ENCODE measurements at places on chromosomes 2 and 18.

DNA sequence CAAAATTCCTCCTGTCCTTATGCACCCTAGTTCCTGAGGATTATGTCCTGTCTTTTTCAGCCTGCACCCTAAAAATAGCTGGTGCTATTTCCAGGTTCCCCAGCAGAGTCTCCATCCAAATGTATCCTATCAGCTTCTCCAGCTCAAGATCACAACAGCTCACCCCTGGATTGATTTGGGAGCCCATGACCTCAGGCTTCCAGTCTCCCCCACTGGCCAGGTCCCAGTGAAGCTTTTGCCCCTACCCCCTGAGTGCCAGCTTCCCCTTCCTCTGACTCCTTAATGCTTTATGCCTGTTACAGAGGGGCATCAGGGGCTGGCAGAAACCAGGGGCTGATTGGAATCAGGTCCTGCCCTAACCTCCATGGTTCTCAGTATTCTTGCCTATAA, 76.9 kb upstream of the DAPL1 start:
- no peak for DNase-seq

GRCh38 chr18:70132999-70133398, 72.5 kb downstream of the RTTN start:
- DNase-seq, result peak; percentile 89

GRCh38 chr18:9058406-9058805, 44.1 kb upstream of the NDUFV2 start:
- peak; percentile 9 for DNase-seq

- no peak for DNase-seq
These were observed 60.6 kb downstream of the CCDC93 start for GRCh38 chr2:117953231-117953630.

DNA sequence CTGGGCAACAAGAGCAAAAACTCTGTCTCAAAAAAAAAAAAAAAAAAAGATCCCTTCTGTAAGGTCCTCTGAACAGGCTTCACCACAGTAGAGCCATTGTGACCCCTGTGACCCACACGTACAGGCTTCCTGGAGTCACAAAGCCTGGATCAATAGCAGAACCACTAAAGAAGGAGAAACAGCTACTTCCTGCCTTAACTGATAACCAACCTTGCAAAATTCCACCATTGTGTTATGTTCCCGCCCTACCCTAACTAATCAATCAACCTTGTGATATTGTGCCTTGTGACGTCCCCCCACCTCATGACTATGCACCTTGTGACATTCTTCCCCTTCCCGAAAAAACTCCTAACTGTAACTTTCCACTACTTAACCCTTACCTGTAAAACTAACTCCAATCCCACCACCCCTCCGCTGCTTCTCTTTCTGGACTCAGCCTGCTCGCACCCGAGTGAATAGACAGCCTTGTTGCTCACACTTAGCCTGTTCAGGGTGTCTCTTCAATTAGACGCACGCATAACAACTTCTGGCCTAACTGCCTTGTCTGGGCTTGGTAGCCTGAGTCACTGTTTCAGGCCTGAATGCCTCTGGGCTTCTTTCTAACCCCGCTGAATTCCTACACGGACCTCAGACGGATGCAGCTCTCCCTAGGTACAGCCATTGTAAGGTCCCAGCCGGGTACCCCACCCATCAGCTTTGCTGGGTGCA, 13.9 kb downstream of the SCYGR8 start:
- DNase-seq, result no peak

GRCh38 chr2:16747257-16747656, 81.6 kb upstream of the CYRIA start:
- no peak for DNase-seq

DNA sequence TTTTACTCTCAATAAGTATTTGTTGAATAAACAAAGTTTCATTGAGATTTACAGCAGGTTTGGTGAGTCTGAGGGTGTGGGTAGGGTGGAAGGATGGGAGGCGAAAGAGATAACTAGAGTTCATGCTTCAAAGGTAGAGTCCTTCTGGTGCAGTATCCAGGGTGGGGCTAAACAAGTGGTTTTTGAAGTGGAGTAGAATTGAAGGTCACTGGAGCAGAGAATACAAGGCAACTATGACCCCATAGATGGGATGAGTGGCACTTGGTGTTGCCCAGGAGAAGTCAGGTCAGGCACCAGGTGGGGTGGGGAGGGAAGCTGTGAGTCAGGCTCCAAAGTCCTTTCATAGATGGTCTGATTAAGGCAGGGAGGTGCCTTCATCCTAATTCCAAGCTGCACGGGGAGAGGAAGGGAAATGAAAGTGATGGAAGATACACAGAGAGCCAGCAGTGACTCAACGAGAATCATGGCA, 6.6 kb upstream of the CAB39 start:
- DNase-seq, result no peak

GRCh38 chr2:56707218-56707617, 523.4 kb downstream of the CCDC85A start:
- DNase-seq, result no peak

GRCh38 chr18:35282353-35282752, 7.7 kb downstream of the ZSCAN30 start:
- DNase-seq, result peak; percentile 56

- no peak for DNase-seq
These were observed 30.9 kb upstream of the IL1R2 start for GRCh38 chr2:101960819-101961337.

DNA sequence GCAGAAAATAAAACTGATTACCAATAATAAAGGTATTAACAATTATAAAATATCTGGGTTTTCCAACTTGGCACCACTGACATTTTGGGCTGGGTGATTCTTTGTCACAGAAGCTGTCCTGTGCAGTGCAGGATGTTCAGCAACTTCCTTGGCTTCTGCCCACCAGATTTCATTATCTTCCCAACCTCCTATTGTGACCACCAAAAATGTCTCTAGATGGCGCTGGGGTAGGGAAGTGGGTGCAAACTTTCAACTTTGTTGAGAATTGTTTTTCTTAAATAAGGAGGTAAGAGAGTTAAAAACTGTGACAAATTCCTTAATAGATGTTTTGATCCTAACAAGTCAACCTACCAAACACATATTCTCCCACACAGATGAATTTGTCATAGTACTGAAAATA, 90.1 kb downstream of the GAREM1 start:
- DNase-seq, result no peak

GRCh38 chr2:86239745-86240144, 40.5 kb downstream of the MRPL35 start:
- no peak for DNase-seq

DNA sequence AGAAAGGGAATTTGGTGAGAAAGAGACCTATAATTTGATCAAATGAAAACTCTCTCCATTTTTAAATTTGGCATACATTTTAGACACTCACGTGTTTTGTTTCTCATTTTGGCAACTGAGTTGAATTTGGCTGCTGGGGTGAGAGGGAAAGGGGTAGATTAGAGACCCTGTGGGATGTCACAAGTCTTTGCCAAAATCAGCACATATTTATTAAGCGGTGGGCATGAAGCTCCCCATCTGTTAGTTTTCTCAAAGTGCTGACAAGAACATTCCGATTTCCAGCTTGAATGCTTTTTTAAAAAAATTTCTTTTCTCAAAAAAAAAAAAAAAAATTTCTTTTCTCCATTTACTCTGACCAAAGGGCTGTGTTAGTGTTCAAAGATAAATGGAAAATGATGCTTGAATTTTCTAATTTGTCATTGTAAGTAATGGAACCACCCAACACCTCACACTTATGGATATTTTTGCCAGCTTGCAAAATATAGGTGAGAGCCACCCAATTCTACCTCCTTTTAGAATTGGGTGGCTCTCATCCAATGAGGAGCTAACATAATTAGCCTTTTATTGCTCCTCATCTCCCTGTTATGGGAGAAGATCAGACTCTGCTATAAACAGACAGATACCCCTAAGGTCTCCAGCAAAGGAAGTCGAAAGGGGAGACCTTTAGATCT, 222.9 kb upstream of the FN1 start:
- DNase-seq, result peak; percentile 30

DNA sequence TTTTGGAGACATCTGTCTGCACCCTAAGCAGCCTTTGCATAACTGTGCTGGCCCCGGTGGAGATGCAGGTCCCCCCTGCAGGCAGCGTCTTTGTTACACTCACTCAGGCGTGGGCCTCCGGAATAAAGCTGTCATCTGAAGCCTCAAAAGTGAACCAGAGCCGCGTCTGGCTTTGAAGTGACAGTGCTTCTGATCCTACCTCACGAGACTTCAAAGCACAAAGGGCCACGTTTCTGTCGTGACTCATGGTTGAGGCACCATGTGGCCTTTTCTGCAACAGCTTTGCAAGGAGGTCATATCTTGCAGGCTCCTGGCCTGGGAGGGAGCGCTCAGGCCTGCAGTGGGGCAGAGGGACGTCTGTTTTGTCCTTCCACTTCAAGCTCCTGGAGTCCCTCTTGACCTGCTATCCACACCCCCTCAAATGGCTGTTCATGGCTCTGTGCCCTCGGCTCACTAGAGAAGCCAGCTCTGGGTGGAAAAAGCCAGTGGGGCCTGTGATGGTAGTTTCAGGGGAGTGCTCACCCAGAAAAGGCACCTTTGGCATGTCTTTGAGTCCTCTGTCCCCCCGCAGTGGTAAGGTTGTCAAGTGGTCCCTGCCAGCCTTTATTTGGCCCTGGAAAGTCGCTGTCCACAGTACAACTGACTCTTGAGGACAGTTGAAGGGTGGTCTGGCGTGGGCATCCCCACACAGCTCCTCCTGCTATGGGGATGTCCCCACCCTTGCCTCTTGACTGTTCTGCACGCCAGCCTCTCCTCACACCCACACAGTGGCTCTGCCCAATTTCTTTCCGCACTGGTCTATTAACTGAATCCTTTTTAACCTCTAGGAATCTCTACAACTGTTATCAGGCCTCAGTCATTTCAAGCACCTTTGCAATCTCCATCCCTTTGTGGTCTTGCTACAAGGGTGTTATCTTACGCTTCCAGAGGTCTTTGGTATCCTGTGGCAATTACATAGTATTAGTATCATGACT, 19.3 kb downstream of the GPR55 start:
- DNase-seq, result peak; percentile 5

- no peak for DNase-seq
These were observed 750 bp upstream of the CCDC150 start for GRCh38 chr2:196638765-196639164.

DNA sequence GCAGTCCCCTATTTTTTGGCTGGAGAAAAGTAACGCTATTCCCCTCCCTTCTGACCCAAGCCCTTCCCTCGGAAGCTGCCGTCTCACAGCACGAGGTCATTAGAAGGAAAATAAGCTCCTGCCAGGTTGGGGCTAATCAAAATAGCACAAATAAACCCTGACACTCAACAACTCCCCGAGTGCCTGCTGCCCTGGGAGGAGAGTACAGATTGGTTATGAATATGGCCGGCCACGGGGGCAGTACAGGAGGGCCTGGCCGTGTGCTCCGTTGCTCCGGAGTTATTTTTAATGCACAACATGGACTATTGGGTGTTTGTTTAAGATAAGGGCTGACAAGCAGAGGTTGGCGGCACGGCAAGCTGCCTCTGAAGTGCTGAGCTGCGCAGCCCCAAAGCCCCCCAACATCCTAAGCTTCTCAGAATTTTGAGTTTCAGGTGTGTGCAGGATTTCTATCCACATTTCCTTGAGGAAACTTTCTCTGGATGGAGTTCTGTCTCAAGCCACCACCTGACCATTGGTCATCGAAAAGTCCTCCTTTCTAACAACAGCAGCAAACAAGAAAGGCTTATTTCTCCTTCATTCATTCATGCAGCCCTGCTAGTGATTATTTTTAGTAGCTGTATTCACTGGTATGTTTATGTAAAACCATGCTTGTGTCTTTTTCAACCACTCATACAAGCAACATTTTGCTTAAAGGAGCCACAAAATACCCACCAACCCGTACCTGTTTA, 58.7 kb downstream of the PAX3 start:
- DNase-seq, result no peak

- DNase-seq, result no peak
These were observed 1.3 kb downstream of the CERS6 start for GRCh38 chr2:168457190-168457895.

DNA sequence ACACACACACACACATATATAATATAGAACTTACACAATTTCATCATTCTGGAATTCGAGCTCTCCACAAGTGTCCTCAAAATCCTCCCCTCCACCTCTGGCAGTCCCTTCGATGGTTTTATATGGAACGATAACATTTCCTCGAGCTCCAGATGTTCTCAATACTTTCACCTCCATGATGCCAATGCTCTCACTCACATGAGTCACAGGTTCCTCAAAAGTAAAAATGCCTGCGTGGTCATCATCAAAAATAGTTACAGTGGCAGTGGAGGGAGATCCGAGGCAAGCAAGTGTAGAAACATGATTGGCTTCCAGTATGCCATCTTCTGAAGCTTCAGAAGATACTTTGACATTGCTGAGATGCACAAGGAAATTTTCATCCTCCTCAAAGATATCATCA, 23.5 kb downstream of the SLC8A1 start:
- no peak for DNase-seq

DNA sequence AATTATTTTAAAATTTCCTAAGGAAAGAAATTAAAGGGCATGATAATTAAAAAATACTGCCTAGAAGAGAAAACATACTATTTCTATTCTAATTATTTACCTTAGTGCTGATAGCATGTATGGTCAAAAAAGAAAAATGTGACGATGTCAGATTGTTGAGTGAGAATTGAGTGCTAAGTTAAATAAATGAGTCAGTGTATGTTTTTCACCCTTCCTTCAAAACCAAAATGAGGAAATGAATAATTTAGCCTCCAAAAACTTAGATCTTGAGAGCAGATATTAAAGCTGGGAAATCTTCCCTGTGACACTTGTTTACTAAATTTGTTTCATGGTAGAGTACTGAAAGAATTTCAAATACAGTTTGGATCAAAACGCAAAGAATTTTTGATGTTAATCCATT, 58.6 kb upstream of the NYAP2 start:
- no peak for DNase-seq

DNA sequence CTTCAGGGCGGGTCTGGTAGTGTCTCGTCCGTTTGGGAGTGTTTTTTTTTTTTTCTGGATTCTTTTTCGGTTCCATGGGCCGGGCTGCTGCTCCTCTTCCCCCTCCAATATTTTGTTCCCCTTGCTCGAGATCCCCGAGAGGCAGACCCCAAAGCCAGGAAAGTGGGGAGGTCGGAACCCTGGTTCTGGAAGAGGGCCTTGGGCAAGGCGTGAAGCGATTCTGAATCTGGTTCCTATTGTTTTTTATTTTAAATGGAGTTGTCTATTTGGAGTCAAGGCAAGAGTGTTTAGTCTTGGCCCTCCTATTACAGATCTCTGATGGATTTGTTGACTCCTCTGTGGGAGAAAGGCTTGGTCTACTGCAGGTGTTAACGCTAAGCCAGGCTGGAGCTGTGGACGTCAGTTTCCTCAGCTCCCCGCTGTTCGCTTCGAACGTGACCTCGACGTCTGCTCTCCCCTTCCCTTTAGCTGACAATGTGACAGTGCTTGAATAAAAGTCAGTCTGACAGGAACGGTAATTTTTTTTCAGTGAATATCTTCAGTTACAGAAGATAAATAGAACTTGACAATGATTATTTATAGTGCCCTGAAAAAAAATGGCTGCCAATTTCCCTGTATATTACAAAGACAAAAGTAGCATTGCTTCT, 683 bp upstream of the DNAJC27 start:
- DNase-seq, result peak; percentile 16

GRCh38 chr2:46177461-46178089, 119.6 kb upstream of the EPAS1 start:
- peak; percentile 38 for DNase-seq

DNA sequence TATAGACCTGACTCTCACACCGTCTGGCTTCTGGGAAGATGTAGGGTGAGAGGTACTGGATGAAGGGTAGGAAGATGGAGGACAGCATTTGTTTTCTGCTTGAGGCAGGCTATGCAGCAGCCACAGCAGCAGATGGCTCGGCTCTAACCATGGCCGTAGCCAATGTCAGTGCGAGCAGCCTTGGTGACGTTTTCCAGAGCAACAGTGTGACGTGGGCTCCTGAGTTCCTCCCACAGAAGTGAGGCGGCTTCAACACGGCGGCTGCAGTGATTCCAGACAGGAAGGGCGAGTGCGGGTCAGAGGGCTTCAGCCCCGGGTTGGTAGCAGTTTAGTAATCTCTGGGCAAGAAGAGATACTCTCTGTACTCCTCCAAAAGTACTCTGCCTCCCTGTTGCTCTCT, 133.0 kb upstream of the MYT1L start:
- no peak for DNase-seq
